ENCODE measurements at places on chromosomes 2 and 18.

- peaks cover 22% of the 10 kb centered on the region for H3K36me3 ChIP-seq
- peak; percentile 20 for DNase-seq
- H3K4me3 ChIP-seq: no peak overlapping the region
- H3K27me3 ChIP-seq: no peaks in the 10 kb centered on the region
- no peaks in the 10 kb centered on the region for H3K4me1 ChIP-seq
Measured at GRCh38 chr18:79944126-79944731, 7.2 kb downstream of the SLC66A2 start.

DNA sequence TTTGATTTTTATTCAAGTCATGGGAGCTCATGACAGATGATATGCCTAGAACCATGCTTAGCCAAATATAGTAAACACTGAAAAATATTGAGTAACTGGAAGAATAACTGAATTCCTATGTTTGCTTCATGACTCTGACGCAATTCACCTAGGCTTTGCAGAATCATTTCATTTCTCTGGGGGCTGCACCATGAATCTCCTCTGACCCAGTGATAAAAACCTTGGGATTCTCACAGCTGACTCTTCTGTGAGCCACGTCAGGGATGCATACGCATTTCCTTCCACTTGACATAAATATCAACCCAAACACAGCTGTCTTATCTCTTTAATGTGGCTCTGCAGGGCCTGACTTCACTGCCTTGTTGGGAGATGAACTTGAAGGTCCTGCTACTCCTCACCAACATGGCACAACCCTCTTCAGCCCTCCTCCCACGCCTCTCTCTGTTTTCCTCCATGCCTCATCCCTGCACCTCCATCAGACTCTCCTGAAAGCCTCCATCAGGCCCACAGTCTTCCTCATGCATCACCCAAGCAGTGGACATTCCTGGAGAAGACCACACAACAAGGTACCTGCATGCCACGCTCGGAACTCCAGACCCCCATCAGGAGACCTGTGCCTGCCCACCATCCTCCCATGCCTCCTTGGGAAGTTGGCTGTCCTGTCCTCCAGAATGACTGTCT, 29.8 kb downstream of the COL6A3 start:
- no peaks in the 10 kb centered on the region for H3K4me1 ChIP-seq
- no peak for DNase-seq
- H3K27ac ChIP-seq: no peak overlapping the region
- no peak overlapping the region for H3K4me3 ChIP-seq

DNA sequence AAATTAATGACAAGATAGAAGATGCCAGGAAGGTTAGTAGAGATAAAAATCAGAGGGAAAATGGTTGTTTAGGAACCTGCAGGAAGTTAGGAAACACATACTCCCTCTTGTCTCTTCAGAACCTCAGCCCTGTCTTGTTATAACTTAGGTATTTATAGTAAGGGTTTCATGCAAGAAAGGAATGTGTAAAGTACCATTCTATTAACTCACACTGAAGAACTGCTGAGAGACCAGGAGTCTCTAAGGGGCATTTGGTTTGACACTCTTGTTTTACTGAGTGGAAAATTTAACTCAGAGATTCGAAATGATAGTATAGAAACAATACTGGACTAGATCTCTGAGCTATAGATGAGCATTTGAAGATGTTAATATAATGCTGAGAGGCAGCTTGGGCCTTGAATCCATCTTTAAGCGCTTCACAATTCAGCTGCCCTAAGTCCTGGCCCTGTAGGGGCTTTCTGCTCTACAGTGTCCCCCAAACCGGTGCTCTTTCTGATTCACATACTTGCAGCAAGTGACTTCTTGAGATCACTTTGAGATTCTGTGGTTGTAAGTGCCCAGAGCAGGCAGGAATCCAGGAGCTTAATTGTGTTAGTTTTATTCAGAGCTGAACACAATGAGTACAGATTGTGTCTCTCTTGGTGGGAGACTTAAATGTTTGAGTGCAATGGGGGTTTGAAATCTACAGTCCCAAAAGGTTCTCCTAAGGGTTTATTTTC, 235.0 kb upstream of the RGPD4 start:
- no peaks in the 10 kb centered on the region for H3K4me1 ChIP-seq
- H3K27me3 ChIP-seq: no peaks in the 10 kb centered on the region
- no peak overlapping the region for H3K4me3 ChIP-seq
- H3K36me3 ChIP-seq: no peaks in the 10 kb centered on the region

- H3K4me3 ChIP-seq: no peak overlapping the region
- H3K36me3 ChIP-seq: no peaks in the 10 kb centered on the region
- peaks cover 10% of the 10 kb centered on the region for H3K27me3 ChIP-seq
- DNase-seq: no peak
Measured at GRCh38 chr18:34972765-34973414, 68.3 kb upstream of the MAPRE2 start.

DNA sequence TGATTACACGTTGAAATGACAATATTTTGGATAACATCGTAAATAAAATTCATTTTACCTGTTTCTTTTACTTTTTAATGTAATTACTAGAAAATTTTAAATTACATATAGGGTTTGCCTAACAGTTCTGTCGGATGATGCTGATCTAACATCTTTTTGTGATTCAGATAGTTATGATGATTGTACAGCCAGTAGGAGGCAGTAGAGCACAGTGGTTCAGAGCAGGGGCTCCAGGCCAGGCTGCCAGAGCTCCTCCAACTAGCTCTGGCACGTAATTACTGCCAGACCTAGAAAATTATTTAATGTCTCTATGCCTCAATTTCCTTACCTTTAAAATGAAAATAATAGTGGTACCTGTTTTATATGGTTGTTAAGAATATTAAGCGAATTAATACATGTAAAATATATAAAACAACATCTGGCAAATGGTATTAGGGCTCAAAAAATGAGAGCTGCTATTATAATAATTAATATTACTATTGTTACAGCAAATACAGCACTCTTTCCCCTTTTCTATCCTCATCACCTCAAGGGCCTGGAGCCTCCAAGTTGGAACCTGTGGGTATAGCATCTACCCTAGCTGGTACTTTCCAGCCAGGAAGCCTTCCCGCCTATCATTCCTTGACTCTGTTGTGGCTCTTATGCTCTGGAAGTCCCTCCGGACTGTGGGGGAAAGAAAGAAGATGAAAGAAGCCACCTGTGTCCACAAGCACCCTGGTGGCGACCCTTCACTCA, 47.7 kb upstream of the PLA2R1 start:
- no peak overlapping the region for H3K4me3 ChIP-seq
- DNase-seq: peak; percentile 45
- no peaks in the 10 kb centered on the region for H3K27me3 ChIP-seq
- no peaks in the 10 kb centered on the region for H3K36me3 ChIP-seq
- H3K27ac ChIP-seq: no peak overlapping the region

DNA sequence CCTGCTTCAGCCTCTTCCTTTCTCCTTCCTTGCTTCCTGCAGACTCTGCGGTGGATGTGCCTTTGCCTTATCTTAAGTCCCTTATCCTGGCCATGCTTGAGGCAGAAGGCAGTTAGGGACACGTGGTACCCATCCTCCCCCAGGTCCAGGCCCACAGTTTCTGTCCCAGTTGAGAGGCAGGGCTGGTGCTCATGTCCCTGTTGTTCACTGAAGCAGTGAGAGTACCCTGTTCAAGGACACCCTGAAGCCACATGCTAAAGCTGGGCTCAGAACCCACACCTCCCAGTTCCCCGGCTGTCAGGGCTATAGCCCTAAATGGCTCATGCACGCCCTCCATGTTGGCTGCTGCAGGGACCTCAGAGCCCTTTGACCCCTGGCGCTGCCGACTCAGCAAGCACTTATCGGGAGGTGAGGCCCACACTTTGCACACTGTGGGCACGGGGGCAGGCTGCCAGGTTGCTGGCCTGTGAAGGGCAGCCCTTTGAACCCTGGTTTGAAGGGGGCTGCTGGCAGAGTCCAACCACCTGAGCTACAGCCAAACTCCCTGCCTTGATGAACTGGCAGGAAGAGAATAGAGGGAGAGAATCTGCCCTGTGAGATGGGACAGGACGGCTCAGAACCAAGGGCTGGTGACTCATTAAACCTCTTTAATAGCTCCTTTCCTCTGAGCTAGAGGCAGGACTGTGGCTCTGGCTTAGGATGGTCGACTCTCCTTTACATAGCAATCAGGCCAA, 6.3 kb downstream of the KHK start:
- H3K27ac ChIP-seq: no peak overlapping the region
- H3K4me3 ChIP-seq: no peak overlapping the region
- DNase-seq: no peak
- no peaks in the 10 kb centered on the region for H3K27me3 ChIP-seq

- no peaks in the 10 kb centered on the region for H3K4me1 ChIP-seq
- H3K27ac ChIP-seq: no peak overlapping the region
- no peaks in the 10 kb centered on the region for H3K27me3 ChIP-seq
- DNase-seq: no peak
- H3K4me3 ChIP-seq: no peak overlapping the region
Measured at GRCh38 chr18:39326772-39327171, 1761.2 kb upstream of the CELF4 start.

DNA sequence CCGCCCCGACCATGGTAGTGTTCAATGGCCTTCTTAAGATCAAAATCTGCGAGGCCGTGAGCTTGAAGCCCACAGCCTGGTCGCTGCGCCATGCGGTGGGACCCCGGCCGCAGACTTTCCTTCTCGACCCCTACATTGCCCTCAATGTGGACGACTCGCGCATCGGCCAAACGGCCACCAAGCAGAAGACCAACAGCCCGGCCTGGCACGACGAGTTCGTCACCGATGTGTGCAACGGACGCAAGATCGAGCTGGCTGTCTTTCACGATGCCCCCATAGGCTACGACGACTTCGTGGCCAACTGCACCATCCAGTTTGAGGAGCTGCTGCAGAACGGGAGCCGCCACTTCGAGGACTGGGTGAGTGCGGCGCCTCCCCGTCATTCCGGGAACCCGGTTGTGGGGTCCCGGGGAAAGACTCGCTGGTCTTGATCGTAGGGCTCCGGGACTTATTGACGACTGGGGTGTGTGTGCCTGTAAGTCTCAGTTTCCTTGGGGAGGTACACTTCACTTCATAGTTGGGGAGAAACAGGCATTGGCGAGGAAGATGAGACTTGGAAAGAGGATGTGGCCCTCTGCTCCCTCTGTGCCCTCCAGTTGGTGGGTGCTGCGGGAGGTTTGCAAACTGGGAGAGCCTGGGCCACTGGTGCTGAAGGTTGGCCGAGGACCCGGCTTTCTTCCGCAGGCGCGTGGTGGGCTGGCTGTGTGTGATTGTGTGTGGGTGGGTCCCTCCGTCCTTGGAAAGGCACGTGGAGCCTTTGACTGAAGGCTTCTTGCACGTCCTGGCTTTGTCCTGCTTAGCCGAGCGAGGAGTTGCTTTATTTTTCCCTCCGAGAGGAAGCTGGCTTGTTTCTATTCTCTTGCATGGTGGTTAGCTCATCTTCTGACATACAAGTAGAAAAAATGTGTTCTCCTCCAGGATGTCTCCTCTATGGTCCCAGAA, 886 bp downstream of the PRKCE start:
- DNase-seq: no peak
- H3K27ac ChIP-seq: no peak overlapping the region
- peaks cover 21% of the 10 kb centered on the region for H3K4me1 ChIP-seq
- H3K27me3 ChIP-seq: peaks cover 7% of the 10 kb centered on the region

- no peak overlapping the region for H3K4me3 ChIP-seq
- no peaks in the 10 kb centered on the region for H3K4me1 ChIP-seq
- no peak overlapping the region for H3K27ac ChIP-seq
- H3K27me3 ChIP-seq: peaks cover 31% of the 10 kb centered on the region
Measured at GRCh38 chr2:20095469-20095868, 44.0 kb upstream of the LAPTM4A start.

DNA sequence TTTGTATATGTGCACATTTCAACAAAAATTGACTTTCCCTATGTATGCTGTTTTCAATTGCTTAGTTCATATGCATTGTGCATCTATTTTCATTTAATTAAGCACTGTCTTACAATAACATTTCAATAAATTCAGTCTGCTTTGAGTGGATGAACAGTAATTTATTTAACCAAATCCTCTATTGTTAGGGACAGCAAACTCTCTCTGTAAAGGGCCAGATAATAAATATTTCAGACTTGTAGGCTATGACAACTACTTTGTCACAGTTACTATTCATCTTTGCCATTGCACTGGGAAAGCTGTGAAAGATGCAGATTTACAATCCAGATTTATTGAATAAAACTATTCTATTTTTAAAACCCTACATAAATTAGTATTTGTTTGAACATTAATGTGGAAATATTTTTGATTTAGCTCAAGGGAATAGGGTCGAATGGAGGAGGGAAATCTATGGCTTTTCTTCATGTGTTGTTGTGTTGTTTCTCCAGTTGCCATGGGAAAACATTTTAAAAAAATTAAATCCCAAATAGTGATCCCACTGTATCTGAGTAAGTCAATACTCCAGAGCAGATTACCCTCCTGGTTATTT, 14.2 kb upstream of the RAB27B start:
- H3K27me3 ChIP-seq: no peaks in the 10 kb centered on the region
- H3K4me1 ChIP-seq: peaks cover 10% of the 10 kb centered on the region
- no peak overlapping the region for H3K4me3 ChIP-seq
- no peak overlapping the region for H3K27ac ChIP-seq
- no peaks in the 10 kb centered on the region for H3K36me3 ChIP-seq
- no peak for DNase-seq

DNA sequence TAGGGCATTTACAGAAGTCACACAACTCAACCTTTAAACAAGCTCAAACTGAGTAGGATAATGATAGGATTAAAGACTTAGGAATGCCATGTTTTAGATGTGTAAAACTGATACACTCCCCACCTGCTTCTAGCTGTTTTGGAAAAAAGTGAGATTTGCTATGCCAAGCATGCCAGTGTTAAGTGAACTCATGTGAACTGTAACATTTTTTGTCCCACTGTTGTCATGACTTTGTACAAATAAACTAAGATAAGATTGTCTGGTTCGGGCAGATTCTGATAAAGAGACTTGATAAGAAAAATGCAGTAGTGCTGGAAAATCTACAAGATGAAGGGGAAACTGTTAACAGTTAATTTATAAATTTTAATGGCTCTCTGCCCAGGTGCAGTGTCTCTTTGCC, 66.5 kb downstream of the GLS start:
- DNase-seq: no peak
- H3K27ac ChIP-seq: peak overlapping the region; percentile 65
- H3K4me1 ChIP-seq: peaks cover 6% of the 10 kb centered on the region

GRCh38 chr18:9008200-9008708, 94.2 kb upstream of the NDUFV2 start:
- H3K36me3 ChIP-seq: no peaks in the 10 kb centered on the region
- no peak overlapping the region for H3K4me3 ChIP-seq
- no peak for DNase-seq
- H3K27me3 ChIP-seq: peaks cover 13% of the 10 kb centered on the region

GRCh38 chr2:233087713-233088112, 27.6 kb downstream of the INPP5D start:
- H3K4me1 ChIP-seq: peaks cover 22% of the 10 kb centered on the region
- peak overlapping the region; percentile 70 for H3K27ac ChIP-seq
- DNase-seq: no peak
- no peaks in the 10 kb centered on the region for H3K27me3 ChIP-seq

GRCh38 chr18:53941601-53942338, 282.7 kb downstream of the MBD2 start:
- no peaks in the 10 kb centered on the region for H3K36me3 ChIP-seq
- H3K27me3 ChIP-seq: no peaks in the 10 kb centered on the region
- H3K4me3 ChIP-seq: no peak overlapping the region
- H3K4me1 ChIP-seq: no peaks in the 10 kb centered on the region

DNA sequence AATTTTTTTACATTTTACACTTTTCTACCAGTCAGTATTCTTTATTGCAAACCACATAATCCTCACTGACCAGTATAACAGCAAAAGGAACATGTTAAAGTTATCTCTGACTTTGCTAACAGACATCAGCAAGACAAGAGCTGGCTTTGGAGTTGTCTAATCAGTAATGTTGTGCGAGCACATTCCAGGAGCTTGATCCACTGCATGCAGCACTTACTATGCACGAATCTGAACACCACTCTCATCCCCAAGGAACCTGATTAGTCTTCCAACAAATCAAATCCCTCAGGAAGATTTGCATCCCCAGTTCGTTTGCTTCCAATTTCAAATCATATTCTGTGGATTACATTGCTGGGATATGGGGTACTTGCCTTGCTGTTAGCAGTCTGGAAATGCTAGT, 269.3 kb upstream of the EPC2 start:
- H3K27me3 ChIP-seq: no peaks in the 10 kb centered on the region
- no peak overlapping the region for H3K27ac ChIP-seq
- no peaks in the 10 kb centered on the region for H3K4me1 ChIP-seq
- no peak for DNase-seq

Measured in T-cell (primary cell).